Testis (tissue), 5 donors: ENCODE measurements at places on chromosomes 12 and 14. TPM values are rescaled to one million over a fixed set of nuclear protein-coding genes. Genes with fewer than 3 reads are reported as not detected.
A peak's percentile ranks its signal among the peaks of the same experiment; 100 is the strongest.

DNA sequence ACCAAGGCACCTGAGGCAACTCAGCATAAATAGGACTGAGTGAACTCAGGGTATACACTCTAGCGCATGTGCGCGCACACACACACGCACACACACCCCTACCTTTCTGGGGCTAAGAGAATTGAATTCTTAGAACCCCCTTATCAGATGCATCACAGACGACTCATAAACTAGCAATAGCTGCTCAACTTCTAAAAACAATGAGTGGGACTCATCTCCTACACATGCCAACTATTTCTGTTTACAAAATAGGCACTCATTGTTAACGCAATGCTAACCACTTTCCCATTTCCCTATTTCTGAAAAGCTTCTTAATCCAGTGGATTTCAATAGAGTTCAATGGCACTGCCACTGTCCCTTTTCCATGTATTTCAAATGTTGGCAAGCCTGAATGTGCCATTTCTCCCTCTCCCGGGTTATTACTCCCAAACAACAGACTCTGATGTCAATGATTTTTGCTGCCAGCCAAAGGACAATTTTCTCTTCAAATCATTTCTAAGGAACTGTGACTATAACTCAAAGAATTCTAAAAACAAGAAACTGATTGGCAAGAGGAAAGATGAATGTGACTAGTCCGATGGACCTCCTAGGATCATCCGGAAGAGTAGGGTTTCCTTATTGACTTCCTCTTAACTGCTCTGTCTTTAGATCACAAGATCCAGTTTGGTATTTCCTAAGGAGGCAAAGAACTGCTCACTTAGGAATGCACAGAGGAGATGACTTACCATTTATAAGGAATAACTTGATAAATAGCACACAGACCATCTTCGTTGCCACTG is 48.8 kb downstream of the SLC38A1 start:
- no peak for DNase-seq

DNA sequence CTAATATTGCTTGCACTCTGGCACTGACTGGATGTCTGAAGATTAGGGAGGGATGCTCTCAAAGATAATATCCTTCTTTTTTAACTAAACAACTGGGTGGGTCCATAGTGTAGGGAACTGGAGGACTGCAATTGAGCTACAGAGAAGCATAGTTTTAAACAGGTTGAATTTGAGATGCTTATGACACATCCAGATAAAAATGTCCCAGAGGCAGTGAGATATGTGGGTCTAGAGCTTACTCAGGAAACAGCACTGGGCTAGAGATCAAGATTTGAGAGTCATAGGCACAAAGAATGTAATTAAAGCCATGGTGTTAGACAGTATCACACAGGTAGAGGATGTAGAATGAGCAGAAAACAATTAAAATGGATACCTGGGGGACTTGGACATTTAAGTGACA is 198.4 kb downstream of the NELL2 start:
- no peak for DNase-seq

DNA sequence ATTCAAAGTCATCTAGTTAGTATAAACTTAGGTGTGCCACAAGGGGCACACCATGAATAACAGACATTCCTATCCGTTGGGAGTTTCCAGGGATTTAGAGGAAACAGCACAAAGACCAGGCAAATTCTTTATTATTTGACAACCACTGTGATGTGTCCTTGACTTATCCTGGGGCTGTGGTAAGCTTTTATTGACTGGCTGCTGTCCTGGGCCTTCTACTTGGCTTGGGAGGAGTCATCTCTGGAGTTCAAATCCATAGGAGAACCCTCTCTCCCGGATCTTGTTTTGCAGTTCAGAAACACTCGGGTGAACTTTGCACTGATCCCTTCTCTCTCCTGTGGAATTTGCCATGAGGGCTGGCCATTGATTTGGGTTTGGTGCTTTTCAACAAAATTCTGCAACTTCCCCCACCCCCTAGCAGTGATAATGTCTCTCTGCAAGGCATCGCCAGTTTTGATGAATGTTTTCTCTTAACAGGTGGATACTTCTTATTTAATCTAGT is 136.3 kb downstream of the ADCK1 start:
- DNase-seq: no peak

GRCh38 chr14:54529811-54530210 is 20.1 kb downstream of the CGRRF1 start:
- peak; percentile 28 for DNase-seq

The EML1 gene
- polyA plus RNA-seq: 18.1 TPM

The IFI27 gene
- polyA plus RNA-seq: 312 TPM

DNA sequence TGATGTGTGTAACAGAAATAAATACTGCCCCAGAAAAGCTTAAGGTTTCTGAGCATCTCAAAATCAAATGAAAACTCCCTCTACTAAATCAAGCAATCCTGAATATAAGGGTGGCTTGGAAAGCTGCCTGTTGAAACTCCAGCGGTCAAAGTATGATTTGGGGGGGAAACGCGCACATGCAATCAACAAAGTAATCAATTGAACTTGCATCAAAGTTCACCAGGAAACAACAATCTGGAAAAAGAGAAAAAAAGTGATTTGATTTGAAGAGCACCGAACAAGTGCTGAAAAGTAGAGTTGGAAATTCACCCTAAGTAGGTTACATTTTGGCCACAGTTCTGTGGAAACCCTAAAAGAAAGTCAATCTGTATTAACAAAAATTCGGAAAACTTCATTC is 700 bp downstream of the CNIH1 start:
- DNase-seq: no peak
